ENCODE measurements at places on chromosomes 7 and 10. TPM values are rescaled to one million over a fixed set of nuclear protein-coding genes. Genes with fewer than 3 reads are reported as not detected.

ZNF511 gene
- total RNA-seq: 57.1 TPM

GRCh38 chr7:113394856-113395255, 276.5 kb upstream of the SMIM30 start:
- DNase-seq: no peak

DNA sequence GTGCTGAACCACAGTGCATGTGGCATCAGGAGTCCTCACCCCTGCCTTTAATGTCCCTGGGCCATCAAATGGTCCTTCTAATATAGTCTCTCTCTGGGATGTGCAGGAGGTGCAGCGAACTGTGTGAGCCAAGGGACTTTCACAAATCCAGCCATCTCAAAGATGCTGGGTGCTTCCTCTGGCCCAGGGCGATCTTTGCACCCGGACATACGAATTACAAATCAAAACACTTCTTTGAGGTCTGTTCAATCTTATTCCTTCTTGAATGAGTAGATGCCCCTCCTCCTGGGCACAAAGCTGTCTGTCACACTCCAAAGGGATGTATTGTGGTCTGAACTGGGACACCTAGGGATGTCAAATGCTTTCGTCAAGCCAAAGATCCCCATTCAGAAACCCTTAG, 60.6 kb downstream of the VSTM4 start:
- DNase-seq: no peak

GRCh38 chr7:111091593-111092358, 849 bp downstream of the LRRN3 start:
- DNase-seq: no peak

GRCh38 chr7:15317215-15317614, 244.6 kb downstream of the AGMO start:
- no peak for DNase-seq

GRCh38 chr7:43124388-43124787, 11.9 kb downstream of the HECW1 start:
- no peak for DNase-seq

DNA sequence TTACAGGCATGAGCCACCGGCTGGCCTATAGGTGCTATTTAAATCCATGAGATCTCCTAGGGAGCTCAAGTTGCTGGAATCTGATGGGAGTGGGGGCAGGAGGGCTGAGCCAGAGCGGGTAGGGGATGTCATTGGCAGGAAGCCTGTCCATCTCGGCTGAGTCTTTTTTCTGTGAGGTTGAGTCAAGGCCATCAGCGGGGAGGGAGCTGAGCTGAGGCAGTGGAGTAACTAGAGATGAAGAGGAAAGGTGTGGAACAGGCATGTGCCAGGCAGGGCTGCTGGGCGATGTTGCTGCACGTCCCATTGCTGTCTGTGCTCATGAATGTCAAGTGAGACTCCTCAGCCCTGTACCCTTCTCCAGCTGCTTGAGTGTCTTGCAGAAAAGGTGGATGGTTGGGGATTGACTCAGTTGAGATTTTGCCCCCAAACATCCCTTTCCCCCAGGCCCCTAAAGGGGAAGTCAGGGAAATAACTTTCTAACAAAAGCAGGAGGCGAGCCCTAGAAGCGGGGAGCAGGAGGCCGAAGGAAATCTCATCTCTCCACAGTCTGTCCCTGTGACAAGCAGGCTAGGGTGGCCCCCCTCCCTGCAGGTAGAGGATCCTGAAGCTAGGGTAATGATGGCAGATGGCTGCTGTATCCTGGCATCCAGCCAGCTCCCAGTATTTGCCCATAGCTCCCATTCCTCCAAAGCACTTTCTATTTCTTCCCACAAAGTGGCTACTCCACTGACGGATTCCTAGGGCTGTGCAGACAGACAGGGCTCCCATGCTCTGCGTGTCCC, 5.4 kb downstream of the ATP6V1F start:
- DNase-seq: no peak

GRCh38 chr7:93148727-93149126, 542 bp upstream of the SAMD9L start:
- DNase-seq: no peak
